ENCODE measurements at places on chromosomes 12 and 14.

- no peak for DNase-seq
These were observed 95.4 kb downstream of the TTC7B start for GRCh38 chr14:90720832-90721231.

DNA sequence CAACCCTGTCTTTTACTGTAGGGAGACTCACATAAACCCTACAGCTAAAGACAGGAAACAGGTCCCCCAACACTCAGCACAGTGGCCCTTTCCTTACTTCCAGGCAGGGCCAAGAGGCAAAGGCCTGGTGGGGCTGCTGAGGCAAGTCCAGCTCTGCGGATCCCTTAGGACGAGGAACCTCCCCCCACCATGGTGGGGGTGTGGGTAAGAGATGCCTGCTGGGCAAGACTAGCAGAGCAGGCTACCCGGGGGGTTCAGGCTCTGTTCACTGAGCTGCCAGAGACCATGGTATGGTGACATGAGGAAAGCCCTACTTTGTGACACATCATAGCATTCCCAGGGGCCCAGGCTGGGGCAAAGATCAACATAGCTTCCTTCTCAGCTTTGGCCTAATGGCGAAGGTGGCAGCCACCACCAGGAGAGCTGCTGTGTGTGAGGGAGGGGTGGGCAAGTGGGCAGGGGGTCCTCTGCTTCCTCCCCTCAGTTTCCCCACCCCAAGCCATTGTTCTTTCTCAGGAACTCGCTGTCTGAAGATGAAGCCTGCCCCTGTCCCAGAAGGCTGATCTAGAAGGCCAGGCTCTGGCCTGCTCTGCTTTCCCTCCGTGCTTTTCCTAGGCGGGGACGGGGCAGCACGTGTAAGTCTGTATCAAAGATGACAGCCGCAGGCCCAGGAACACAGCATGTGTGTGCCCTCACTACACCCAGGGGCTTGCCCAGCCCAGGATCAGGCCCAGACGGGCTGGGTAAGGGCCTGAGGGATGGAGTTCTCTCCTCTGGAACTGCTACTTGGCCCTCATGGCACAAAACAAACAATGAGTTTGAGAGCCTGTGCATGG, 10.1 kb upstream of the TINF2 start:
- DNase-seq, result no peak

- DNase-seq, result no peak
These were observed 767 bp upstream of the CCNT1 start for GRCh38 chr12:48717252-48717695.

GRCh38 chr12:25972783-25973182, 14.3 kb downstream of the RASSF8 start:
- peak; percentile 63 for DNase-seq

DNA sequence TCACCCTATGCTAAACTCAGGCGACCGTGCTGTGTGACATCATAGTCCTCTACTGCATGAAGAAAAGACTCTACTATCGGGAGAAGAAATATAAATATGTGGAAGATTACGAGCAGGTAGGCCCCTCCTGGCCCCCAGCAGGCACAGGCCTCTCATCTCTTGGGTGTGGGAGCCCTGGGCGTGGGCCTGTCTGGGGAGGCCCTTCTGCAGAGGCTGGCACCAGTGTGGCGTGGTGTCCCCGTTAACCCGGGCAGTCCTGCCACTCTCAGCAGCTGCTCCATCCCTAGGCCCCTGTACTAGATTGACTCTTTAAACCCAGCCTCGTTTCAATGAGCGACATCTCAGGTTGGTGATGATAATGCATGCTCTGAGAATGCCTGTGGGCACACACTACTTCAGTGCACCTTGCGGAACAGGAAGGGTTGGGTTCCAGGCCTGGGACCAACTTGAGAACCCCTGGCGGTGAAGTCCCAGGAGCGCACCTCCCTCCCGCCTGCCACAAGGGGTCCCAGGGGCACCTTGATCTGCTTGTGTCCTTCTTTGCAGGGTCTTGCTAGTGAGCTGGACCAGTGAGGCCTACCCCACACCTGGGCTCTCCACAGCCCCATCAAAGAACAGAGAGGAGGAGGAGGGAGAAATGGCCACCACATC, 23.2 kb downstream of the P2RX4 start:
- no peak for DNase-seq

DNA sequence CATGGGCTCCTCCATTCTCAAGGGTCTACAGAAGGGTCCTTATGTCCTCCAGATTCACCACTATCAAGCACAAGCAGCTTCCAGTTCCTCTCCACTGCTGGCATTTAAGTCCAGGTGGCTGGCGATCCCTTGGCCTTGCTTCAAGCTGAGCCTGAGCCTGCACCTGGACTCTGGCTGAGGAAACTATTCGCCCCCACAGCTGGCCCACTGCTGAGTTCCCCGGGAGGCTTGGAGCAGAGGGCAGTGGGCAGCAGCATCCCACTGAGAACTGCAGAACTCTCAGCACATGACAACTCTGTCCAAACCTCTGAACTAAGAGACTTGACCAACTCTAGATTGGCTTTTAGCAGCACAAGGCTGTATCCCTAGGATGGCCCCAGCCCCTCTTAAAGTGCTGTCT, 11.3 kb upstream of the RABGGTA start:
- no peak for DNase-seq

DNA sequence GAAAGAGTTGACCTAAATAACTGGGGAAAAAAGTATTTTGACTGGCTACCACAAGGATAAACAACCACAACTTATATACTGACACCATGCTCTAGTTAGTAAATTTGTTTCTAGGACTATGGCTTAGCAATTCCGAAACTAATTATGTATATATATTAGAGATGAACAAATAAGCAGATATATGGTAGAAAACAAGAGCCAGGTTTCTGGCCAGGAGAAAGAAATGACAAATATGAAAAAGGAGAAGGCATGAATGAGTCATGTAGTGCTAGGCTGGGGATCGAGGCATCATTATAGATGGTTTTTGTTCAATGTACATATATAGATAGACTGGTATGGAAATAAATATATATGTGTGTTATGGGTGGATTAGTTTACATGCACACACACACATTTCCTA, 5.5 kb upstream of the LRRC74A start:
- DNase-seq, result no peak

GRCh38 chr14:54577977-54578376, 11.0 kb downstream of the SAMD4A start:
- peak; percentile 25 for DNase-seq

GRCh38 chr14:86790408-86791364, 1202.3 kb downstream of the GALC start:
- DNase-seq, result no peak

DNA sequence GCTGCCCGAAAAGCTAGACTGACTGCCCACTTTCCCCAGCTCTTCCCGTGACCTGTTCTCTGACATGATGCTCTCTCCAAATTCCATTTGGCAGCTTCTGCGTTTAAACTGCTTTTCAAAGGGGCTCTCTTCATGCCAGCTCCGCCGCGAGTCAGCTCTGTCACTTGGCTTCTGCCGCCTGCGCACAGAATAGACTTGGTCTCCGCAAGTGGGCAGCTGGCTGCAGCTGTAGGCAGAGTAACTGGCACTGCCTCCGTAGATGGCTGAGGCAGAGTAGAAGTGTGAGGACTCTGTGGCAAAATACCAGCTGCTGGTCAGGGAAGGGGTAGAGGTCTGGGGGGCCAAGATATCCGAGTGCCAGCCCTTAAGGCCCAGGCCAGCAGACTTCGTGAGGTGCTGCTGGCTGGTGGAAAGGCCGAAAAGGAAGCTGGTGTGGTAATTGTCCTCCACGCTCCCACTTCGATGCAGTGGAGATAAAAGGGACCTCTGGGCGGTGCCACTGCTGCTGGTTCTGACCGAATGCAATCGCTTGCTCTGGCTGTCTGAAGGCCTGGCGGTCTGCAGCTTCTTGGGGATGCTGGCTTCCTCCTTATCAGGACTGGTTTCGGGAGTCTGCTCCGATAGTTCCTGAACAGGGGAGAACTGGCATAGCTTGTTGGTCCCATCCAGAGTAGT, 85.7 kb downstream of the DUSP16 start:
- DNase-seq, result no peak

GRCh38 chr12:2813214-2814185, 1.0 kb downstream of the ITFG2 start:
- peak; percentile 69 for DNase-seq

- no peak for DNase-seq
These were observed 163.3 kb upstream of the NTF3 start for GRCh38 chr12:5268424-5269210.
